ENCODE measurements at places on chromosomes 4 and X.

- H3K4me3 ChIP-seq, result no peak overlapping the region
- no peaks in the 10 kb centered on the region for H3K27me3 ChIP-seq
- no peaks in the 10 kb centered on the region for H3K4me1 ChIP-seq
- H3K36me3 ChIP-seq, result no peaks in the 10 kb centered on the region
- no peak for DNase-seq
Measured at GRCh38 chr4:13888112-13888511, 260.6 kb upstream of the BOD1L1 start.

DNA sequence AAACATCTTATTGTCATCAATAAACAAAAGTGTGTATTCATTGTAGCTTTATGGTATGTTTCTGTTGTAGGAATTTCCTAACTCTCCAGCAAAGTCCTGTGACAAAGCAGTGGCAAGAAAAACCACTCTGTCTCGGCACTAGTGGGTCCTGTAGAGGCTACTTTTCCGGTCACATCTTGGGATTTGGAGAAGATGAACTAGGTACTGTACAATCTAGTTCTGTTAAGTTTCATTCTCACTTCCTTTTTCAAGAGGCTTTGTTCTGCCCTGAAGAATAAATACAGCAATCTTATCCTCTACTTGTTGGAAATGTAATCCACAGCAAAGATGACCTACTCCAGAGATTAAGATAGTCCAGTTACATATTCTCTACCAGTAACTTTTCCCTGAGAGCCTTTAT, 69.3 kb downstream of the HHIP start:
- H3K4me1 ChIP-seq, result no peaks in the 10 kb centered on the region
- H3K36me3 ChIP-seq, result no peaks in the 10 kb centered on the region
- no peak overlapping the region for H3K4me3 ChIP-seq
- H3K27ac ChIP-seq, result no peak overlapping the region
- no peaks in the 10 kb centered on the region for H3K27me3 ChIP-seq

- no peaks in the 10 kb centered on the region for H3K27me3 ChIP-seq
- no peak overlapping the region for H3K4me3 ChIP-seq
- H3K36me3 ChIP-seq, result peaks cover 70% of the 10 kb centered on the region
Measured at GRCh38 chr4:15674926-15675325, 6.7 kb upstream of the FAM200B start.

GRCh38 chrX:2828344-2828958, at the start of gene GYG2:
Gene GYG2 (plus strand): TSS chrX:2828930. CDS start chrX:2830189, 1,259 bp downstream.
- peak within 1 kb of the TSS; percentile 64 for H3K4me3 ChIP-seq
- H3K27me3 ChIP-seq, result no peaks in the 10 kb centered on the region
- peak; percentile 51 for DNase-seq
- peaks cover 5% of the 10 kb centered on the region for H3K4me1 ChIP-seq

DNA sequence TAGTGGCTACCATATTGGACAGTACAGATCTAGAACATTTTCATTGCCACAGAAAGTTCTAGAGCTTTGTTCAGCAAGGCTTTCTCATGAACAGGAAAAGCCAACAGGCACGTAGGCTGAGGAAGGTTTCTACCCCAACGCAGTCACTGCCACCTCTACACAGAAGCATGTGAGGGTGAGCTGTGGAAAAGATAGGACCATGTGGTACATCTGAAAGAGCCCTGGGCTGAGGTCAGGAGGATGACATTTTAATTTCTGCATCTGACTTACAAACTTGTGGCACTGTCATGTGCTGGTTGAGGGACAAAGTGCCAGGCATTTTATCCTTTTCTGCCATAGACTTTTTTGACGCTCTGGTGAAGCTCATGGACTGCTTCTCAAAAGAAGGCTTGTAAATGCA, 454.2 kb downstream of the BCOR start:
- peaks cover 3% of the 10 kb centered on the region for H3K4me1 ChIP-seq
- H3K27me3 ChIP-seq, result peaks cover 17% of the 10 kb centered on the region
- H3K27ac ChIP-seq, result no peak overlapping the region
